ENCODE measurements at places on chromosomes 16 and 17.

- DNase-seq = no peak
Measured at GRCh38 chr16:84585886-84586285, 32.0 kb downstream of the COTL1 start.

DNA sequence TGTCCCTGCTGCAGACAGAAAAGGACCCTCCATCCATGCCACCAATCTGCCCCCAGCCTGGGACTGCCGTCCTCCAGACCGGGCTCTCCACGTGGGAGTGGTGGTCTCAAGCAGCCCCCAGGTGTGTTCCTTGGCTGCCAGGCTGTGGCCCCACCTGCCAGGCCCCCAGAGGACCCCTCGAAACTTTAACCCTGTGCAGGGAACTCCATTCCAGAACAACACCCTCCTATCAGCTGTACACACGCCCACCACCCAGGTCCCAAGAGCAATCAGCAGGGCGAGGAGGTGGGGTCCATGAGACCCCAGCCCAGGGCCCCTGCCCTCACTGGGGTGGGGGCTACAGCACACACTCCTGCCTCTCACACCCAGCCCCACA is 1.4 kb downstream of the PYCR1 start:
- no peak for DNase-seq

GRCh38 chr17:8186446-8186786 is 3.6 kb downstream of the BORCS6 start:
- no peak for DNase-seq

GRCh38 chr16:65312071-65312470 is 190.2 kb upstream of the CDH11 start:
- no peak for DNase-seq

GRCh38 chr16:19696328-19696727 is 21.7 kb downstream of the KNOP1 start:
- DNase-seq = peak; percentile 86

DNA sequence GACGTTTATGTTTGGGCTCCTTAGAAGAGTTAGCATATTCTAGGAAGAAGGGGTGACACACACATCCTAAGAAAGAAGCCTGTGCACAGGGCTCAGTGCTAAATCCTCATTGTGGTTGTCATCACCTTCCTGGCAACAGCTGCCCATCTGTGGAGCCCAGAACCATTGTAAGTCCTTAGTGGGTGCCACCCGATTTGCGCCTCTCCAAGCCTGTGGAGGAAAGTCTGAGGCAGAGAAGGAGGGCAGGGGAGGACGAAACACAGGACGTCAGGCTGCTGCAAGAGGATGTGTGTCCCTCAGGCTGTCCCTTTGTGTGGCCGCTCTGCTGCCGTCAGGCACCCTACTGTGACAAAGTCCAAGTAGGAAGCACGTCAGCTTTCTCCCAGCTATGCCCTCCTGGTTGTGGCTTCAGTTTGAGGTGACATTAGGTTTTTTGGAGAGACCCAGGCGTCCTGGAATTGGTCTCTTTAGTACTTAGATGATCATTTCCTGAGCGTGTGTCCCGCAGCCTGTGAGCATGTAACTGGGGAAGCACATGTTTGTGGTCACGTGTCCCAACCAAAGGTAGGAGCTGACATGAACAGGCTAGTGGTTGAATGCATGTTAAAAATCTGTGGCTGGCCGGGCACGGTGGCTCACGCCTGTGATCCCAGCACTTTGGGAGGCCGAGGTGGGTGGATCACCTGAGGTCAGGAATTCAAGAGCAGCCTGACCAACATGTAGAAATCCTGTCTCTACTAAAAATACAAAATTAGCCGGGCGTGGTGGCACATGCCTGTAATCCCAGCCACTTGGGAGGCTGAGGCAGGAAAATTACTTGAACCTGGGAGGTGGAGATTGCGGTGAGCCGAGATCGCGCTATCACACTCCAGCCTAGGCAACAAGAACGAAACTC is 10.7 kb downstream of the CLUAP1 start:
- no peak for DNase-seq

- no peak for DNase-seq
Measured at GRCh38 chr16:2468725-2469398, 2.2 kb upstream of the NTN3 start.

DNA sequence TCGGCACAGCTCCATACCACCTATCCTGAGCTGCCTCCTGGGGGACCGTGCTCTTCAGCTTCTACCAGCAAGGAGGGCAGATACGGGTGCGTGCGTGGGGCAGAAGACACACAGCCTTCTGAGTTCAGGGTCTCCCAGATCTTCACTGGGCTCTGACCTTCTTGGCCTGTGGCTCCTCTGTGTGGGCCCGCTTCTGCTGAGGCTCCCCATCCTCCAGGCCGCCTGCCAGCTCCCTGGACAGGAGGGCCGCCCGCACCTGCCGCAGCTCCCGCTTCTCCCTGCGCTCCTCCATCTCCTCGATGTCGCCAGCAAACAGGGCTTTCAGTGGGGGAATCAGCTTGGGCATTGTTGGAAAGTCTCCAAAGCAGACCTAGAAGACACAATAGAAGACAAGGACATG is 25.2 kb downstream of the ELAC2 start:
- DNase-seq = no peak

GRCh38 chr16:8585041-8585440 is 5.3 kb downstream of the TMEM114 start:
- no peak for DNase-seq

- DNase-seq = no peak
Measured at GRCh38 chr16:14028202-14028601, 42.9 kb upstream of the MRTFB start.

- DNase-seq = no peak
Measured at GRCh38 chr17:2172999-2173398, 118.1 kb downstream of the HIC1 start.

- DNase-seq = no peak
Measured at GRCh38 chr16:51849715-51850114, 697.2 kb downstream of the TOX3 start.

GRCh38 chr17:79371984-79372383 is 238.9 kb downstream of the RBFOX3 start:
- DNase-seq = no peak

Measured in left colon (tissue), 2 donors.